CD4-positive, alpha-beta T cell treated with Interleukin-10 for 1 hour (primary cell): ENCODE measurements at places on chromosomes 5 and 9.

DNA sequence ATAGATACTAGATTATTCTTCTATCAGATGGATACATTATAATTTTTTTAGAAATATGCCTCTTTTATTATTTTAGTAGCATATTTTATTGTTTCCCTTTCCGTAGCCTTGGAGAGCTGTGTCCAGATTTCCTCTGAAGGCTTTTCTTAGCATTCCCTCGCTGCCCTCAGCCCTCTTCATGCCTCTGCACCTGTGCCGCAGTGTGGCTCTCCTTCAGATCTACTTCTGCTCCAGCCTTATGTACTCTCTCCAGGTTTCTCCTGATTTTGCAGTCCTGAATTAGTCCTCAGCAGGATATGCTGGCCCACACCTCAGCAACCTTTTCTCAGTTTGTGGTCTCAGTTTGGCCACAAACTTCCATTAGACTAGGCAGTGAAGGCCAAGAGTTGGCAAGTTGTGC, 1052.0 kb downstream of the TAF11L14 start:
- DNase-seq = no peak

DNA sequence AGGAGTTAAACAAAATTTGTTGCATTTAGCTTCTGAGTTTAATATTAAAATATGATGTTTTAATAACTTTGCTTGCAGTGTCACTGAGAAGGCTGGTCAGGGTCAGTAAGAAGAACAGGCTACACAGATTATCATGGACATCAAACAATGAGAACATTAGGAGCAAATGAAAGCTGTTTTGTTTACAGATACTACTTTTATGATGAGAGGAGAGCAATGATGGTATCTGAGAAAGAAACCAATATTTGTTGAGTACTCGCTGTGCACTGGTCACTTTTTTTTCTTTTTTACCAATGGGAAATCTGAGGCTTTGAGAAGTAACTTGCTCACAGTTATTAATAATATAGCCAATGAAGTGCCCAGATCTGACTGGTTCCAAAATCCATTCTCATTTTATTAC, 109.6 kb downstream of the INVS start:
- no peak for DNase-seq

GRCh38 chr5:158848634-158849033, 251.1 kb downstream of the EBF1 start:
- no peak for DNase-seq

- DNase-seq = no peak
Observed at GRCh38 chr5:18036531-18036930, 402.3 kb downstream of the TAF11L14 start.

DNA sequence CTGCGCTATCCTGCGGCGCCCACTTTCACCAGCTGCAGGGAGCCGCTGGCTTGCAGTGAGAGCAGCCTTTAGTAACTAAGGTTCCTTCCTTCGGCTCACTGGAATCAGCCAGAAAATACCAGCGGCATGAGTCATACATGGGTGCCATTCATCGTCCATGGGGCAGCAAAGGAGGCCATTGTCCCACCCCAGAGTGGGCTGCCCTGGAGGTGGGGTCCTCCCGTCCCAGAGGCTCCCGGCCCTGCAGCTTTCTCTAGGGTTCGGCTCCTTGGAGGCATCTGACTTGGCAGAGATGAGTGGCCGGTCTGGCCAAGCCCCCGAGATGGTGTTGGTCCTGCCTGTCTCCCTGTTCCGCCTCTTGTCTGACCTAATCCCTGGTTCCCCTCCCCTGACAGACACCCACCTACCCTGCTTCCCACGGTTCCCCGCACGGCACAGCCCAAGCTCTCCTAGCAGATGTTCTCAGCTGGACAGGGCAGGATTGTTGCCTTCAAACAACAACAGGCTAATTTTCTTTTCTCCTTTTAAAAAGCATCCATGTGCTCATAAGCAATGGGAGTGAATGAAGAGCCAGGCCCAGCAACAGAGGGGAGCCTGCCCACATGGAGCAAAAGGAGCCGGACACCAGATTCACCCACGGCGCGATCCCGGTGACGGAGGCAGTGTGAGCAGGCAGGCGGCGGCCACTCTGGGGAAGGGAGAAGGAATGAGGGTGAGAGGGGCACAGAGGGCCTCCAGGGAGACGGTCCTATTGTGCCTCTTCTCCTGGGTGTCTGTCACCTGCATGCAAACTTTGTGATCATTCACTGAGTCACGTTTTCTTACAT, 97.0 kb upstream of the COL5A1 start:
- no peak for DNase-seq

DNA sequence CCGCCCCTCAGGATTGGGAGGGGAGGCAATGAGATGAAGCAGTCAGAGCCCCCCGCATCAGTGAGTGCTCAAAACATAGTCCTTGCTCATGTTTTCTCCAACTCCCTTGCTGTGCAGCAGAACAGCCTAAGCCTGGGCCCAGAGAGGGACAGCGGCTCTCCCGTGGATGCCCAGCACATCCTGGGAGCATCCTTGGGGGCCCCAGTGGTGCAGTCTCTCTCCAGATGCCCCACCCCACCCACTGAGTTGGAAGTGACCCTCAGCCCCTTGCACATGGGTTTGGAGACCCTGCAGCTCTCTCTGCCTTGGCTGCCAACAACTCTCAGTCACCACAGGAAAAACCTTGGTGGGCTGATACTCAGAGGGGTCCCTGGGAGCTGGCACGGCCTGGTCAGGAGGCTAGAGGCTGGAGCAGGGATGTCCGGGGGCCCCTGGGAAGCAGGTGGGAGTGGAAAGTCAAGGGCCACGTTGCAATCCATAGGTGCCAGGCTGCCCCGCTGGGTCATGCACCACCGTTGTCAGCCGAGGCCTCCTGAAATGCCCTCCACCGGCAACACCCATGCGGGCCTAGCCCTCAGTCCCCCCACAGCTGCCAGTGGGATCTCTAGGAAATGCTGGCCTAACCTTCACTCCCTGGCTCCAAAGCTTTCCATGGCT, 242.5 kb downstream of the PBX3 start:
- no peak for DNase-seq

DNA sequence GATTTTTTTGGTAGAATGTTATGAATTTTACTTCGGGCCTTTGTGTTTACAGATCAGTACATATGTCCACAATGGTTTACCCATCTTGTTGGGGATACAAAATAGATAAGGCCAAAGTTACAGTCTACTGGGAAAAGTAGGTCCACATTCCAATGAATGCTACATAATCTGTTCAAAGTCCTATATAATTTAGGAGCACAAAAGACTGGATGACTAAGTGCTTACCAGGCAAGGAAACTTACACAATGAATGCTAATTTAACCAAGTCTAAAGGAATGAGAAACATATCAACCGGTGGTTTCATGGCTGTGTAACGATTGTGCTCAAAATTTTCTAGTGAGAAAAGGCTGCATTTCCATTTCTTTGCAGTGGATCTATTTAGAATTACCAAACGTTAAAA, 97.4 kb upstream of the TRPM3 start:
- DNase-seq = no peak

DNA sequence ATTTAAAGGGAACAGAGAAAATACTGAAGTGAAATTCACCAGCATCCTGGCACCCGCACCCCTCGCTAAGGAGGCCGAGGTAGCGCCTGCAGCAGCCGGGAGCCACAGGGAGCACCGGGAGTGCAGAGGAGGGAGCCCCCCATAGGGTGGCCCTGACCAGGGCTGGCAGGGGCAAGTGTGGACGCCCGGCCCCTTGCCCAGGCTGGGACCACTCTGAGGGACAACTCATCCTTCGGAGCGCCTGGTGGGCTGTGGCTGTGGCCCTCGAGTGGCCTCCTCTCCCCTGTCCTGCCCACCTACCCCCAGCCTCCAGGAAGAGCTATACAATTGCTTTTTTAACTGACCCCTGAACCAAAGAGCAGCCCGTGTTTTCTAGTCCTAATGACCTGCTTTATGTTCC, 47.0 kb downstream of the PLEKHG4B start:
- DNase-seq = no peak

DNA sequence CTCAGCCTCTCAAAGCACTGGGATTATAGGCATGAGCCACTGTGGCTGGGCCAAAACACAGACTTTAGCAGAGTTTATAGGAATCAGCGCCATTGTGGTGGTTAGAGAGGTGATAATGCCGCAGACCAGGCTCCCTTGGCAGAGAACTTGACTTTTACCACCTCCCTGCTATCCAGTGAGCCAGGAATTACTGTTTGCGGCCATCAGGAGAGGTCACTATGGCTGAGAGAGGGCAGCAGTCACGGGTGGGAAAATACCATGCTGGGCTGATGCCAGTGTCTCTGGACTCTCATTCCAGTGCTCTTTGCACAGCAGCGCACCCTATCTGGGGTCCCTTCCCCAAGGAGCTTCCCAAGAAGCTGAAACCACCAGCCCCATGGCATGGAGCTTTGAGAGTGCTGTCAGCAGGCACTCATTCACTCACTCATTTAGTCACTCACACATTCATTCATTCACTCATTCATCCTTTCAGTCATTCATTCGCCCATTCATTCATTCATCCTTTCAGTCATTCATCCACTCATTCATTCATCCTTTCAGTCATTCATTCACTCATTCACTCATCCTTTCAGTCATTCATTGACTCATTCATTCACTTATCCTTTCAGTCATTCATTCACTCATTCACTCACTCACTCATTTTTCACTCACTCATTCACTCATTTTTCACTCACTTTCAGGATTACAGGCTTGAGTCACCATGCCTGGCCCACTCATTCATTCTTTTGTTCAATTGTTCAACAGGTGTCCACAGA, 27.3 kb upstream of the RNU6ATAC start:
- no peak for DNase-seq

DNA sequence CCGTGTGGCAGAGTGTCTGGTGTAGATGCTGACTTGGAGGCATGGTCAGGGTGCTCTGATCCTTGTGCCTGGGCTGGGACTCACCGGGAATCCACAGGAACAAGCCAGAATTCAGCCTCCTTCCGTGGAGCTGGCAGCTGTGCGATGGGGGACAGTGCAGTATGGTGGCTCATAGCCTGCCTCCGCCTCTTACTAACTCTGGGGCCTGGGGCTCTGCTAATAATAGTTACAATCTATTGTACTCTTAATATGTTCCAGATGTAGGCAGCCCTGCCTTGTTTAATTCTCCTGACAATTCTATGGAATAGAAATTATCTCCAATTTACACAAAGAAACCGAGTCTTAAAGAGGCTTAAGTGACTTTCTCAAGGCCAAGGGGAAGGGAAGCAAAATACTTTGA, 77.6 kb downstream of the PCDH1 start:
- no peak for DNase-seq

GRCh38 chr5:151016700-151017099, 3.7 kb upstream of the GPX3 start:
- DNase-seq = no peak

GRCh38 chr9:33858423-33858822, 41.5 kb downstream of the UBE2R2 start:
- no peak for DNase-seq

GRCh38 chr5:65927503-65928321, 1.3 kb downstream of the ERBIN start:
- DNase-seq = peak; percentile 56

GRCh38 chr9:34123682-34124081, 2.8 kb downstream of the DCAF12 start:
- DNase-seq = peak; percentile 37

- no peak for DNase-seq
Observed at GRCh38 chr5:87746341-87746740, 333.6 kb upstream of the CCNH start.

- no peak for DNase-seq
Observed at GRCh38 chr5:135136546-135136945, 102.5 kb upstream of the PITX1 start.

DNA sequence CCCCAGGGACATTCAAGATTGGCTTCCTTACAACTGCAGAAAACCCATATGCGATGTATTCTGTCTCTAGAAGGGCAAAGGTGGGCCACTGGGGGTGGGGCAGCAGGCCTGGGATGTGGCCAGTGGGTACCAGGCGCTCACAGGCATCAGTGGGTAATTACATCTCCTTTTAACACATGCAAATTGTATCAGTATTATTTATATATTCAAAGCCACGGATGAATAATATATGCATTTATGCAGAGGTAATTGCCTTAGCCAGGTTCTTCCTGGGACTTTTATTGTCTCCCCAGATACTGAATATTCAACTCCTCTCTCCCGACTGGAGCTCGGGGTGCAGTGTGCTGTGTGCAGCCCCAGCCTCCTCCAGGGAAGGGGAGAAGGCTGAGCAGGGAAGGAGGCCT, 109.4 kb upstream of the MVB12B start:
- no peak for DNase-seq

- no peak for DNase-seq
Observed at GRCh38 chr9:127059765-127060361, 62.6 kb downstream of the ANGPTL2 start.

- DNase-seq = no peak
Observed at GRCh38 chr5:110475529-110475928, 250.9 kb downstream of the TMEM232 start.

GRCh38 chr5:177087398-177088005, 787 bp downstream of the FGFR4 start:
- no peak for DNase-seq

GRCh38 chr5:39578887-39579497, 154.2 kb upstream of the DAB2 start:
- DNase-seq = peak; percentile 21

DNA sequence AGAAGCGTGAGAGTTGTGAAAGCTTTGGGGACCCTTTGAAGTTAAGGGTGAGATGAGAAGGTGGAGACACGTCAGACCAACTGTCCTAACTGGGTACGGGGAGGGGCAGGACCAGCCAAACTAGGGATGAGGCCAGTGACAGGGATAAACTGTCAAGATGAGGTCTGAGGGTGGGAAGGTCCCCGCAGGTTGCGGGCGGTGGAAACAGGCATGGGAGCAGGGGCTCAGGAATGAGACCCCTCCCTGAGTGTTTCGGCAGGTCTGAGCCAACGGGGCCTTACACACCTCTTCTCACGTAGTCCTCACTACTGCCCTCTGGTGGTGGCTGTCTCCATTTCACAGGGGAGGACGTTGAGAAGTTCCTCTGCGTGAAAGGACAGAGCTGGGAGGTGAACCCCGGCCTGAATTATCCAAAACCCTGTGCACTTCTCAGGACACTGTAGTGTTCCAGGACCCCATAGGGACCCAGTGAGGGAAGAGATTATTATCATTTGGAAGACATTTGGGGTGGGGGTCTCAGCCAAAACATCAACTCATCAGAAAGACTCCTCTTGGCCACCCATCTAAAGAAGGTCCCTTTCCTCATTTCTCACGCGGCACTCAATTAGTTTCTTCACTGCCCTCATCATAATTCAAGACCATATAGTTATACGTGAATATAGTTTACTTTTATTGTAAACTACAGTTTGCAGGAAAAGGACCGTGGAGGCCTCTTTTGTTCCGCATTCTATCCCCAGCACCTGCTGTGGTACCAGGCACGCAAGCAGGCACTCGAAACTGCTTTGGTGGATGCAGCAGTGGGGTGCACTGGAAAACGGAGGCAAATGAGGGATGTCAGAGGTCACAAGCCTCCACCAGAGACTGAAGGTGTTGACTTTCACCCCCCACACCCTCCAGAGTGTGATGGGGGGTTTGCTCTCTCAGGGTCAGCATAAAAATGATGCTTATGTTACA, 21.7 kb upstream of the NANS start:
- peak; percentile 90 for DNase-seq

DNA sequence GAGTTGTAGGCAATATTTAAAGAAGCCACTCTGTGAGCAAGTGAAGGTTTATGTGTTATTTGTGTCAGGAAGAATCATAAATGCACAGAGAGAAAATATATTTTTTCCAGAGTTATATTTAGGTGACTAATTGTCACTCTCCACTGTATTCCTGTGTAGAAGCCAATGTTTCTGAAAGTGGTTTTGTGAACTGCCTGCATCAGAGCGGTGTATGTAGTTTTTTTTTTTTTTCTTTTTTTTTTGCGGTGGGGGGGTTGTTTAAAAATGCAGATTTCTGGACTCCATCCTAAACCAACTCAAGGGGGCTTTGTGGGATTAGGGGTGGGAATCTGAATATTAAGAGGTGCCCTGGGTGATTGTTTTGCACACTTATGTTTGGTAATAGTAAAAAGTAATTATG, 103.4 kb downstream of the GDNF start:
- DNase-seq = no peak
